ENCODE measurements at places on chromosomes 6 and 20.

DNA sequence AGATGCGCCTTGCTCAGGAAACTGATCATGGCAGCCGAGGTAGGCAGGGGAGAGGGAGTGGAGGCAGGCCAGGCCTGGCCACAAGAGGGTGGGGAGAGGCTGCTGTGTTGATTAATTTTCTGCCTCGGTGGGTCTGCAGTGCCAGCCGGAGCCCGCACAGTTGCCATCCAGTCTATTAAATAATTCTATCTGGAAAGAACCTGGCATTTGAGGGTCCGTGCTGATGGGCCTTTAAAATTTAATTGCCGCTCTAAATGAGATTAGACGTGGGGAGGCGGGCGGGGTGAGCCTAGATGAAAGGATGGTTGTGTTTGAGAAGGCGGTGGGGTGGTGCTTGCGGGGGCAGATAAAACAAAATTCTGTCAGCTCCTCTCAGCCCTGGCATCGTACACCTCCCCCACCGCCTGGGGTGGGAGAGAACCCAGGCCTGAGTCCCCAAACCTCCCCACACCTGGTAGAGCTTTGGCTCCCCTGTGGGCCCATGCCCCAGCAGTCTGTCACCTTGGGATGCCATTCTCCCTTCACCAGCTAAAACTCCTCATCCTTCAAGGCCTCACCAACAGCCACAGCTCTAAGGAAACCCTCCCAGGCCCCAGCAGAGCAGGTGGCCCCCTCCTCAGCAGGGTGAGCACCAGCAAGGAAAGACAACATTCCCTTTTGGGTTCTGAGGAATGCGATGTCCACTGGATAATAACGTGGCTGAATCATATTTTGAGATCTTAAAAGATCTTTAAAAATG lies 167.3 kb downstream of the GRM4 start:
- no peak for DNase-seq

GRCh38 chr6:158775832-158776231 lies 43.3 kb downstream of the EZR start:
- DNase-seq, result no peak

- DNase-seq, result no peak
Observed at GRCh38 chr6:75155631-75156030, 50.2 kb downstream of the COL12A1 start.

- no peak for DNase-seq
Observed at GRCh38 chr20:577167-577791, 32.8 kb downstream of the TCF15 start.

- no peak for DNase-seq
Observed at GRCh38 chr6:355373-356208, 36.0 kb upstream of the IRF4 start.

- DNase-seq, result no peak
Observed at GRCh38 chr6:53239526-53239925, 90.9 kb upstream of the GCM1 start.

GRCh38 chr6:83505356-83505755 lies 7.0 kb upstream of the PRSS35 start:
- DNase-seq, result no peak

DNA sequence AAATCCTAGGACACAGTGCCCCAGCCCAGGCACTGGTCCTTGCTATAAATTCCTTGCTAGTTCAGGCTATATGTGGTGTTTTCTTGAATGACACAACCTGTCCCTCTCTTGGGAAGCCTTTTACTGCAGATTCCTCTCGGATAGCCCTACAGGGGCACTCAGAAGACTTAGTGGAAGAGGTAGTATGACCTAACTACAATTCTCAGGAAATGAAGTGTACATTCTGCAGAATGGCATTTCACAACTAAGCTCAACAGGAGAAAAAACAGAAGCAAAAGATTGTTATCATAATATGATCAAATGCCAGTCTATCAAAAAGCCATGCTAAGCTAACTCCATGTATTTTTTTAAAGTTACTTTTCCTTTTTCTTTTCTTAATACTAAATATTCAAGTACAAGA lies 66.3 kb upstream of the FBXL4 start:
- peak; percentile 37 for DNase-seq

- peak; percentile 90 for DNase-seq
Observed at GRCh38 chr6:6654599-6655575, 66.4 kb downstream of the LY86 start.

GRCh38 chr6:135179920-135180541 lies 1.1 kb upstream of the MYB start:
- DNase-seq, result peak; percentile 6

- DNase-seq, result peak; percentile 96
Observed at GRCh38 chr6:89819336-89820130, at the start of gene MDN1. TSS of gene MDN1 (minus strand) at chr6:89819794. CDS start at chr6:89819607, 187 bp downstream.

DNA sequence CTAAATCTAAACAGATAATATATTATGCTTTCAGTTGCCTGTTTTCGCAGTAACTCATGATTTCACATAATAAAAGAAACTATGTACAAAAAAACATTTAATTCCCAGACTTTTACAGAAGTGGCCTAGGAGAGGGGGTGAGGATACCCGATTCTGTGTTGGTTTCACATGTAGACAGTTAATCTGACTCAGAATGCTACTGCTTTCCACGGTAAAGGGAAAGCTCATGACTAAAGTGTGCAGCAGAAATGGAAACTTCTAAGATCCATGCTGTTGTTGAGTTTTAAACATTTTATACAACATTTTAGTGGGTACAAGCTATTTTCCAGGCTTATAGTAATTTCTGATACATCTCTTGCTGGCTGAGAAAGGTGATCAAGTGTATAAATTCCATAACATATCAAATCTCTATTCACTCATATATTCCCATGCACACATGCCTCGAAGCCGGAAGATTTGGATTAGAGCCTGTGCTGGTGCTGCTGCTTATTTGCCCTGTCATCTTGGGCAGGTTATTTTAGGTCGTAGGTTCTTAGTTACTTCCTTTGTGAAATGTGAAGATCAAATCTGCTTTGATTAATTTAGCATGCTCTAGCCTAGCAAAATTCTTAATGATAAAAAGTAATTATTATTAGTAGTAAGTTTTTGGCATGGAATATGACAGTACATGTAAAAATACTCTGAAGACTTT lies 896.7 kb upstream of the MAP3K7 start:
- DNase-seq, result no peak

- DNase-seq, result peak; percentile 82
Observed at GRCh38 chr6:149897015-149897697, 757 bp downstream of the RAET1E start.

DNA sequence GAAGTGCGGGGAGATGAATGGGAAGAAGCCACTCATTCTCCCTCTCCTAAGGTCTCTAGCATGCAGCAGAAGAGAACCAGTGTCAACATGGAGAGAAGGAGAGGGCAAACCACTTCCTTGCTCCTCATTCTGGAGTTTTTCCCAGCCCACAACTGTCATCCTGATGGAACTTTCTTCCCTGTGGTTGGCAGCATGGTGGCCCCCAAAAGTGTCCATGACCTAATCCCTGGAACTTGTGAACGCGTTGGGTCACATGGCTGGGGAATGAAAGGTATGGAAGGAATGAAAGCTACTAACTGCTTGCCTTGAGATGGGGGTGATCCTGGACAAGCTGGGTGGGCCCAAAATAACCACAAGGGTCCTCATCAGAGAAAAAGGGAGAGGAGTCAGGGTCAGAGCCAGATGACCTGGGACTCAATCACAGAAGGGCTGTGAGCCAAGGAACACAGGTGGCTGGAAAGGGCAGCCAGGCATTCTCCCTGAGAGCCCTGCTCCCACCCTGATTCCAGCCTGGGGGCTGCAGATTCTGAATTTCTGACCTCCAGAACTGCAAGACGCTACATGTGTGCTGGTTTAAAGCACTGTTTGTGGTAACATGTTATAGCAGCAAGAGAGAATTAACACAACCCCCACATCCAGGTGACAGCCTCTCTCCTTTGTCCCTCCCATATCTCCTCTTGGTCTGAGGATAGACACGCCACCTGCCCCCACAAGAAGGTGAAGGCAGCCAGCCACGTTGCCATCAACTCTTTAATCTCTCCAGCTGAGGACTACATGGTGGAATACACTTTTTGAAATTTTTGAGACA lies 63.2 kb downstream of the PYGB start:
- DNase-seq, result peak; percentile 97

GRCh38 chr6:161010418-161010817 lies 18.8 kb downstream of the MAP3K4 start:
- DNase-seq, result peak; percentile 46

DNA sequence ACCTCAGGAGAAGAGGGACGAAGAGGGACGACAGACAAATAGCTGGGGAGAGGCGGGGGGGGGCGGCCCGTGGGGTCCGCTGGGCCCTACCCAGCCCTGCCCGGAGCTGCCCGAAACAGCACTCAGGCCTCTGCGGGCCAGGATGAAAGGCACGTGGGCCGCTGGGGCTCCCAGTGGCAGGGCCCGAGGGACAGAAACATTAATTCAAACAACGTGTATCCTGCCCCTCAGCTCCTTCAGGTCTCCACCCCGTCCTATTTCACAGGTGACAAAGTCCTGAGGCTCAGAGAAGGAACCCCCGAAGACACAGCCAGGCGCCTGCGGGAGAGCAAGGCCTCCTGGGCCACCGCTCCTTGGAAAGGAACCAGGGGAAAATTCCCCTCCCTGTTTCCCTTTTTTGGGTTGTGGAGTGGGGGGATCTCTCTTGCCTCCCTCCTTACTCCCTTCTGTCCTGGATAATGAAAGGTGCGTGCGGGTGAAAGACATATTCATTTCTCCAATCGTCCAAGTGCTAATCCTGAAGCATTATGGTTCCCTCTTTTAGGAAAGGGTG lies 93.3 kb downstream of the RNASET2 start:
- no peak for DNase-seq

DNA sequence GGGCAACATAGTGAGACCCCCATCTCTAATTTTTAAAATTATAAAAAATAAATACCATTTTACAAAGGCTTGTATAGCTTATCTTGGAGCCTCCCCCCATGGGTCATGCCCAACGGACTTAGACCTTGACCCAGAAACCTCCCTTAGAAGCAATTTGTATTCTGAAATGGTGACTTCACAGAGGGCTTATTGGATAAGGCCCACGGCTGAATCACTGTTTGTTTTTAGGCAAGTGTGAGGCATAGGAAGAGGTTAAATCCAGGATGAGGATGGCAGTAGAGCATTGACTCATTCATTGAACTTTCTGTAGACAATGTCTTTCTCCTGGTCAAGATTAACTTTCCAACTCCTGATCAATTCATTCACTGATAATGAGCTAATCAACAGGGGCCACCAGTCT lies 6.2 kb upstream of the SNAI1 start:
- peak; percentile 54 for DNase-seq

DNA sequence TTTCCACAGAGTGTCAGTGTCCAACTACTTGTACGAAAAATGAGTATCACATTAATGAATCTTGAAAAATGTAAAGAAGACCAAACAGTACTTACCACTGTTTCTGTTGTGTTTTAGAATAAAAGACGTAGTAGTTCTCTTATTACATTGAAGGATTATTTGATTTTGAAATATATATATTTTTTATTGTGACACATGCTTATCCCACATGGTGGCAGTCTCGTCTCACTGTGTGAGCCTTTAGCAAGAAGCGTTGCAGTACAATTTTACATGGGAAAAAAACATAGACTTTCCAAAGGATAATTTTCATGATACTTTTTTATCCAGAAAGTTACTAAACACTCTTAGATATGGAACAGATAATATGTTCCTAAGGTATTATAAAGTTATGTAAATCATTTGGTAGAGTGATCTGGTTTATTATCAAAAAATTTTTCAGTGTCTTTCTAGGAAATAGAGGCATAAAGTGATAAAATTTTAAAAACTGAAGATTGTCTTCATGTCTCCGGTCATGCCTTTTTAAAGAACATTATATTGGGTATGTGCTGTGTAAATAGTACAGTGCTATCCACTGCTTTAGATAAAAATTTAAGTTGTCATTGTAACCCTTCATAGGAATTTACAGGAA lies 117.5 kb upstream of the SAMD5 start:
- peak; percentile 40 for DNase-seq

GRCh38 chr6:11188161-11188915 lies 44.1 kb downstream of the NEDD9 start:
- peak; percentile 60 for DNase-seq

DNA sequence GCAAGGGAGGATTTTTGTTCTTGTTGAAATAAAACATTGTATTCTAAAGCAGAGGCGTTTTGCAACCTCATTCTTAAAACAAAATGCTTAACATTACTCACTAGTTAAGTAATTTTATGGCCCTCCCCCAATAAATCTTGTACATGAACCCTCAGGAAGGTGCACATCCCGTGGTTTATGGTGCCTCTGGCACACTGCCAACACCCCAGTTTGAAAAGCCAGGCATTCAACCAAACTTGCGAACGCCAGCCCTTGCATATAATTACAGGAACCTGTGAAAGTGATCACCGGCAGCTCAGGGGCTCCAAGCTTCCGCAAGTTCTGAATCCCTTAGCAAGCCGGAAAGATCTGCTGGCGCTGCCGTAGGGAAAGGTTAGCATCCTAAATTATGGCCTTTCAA lies 1109.0 kb upstream of the FLRT3 start:
- DNase-seq, result no peak

DNA sequence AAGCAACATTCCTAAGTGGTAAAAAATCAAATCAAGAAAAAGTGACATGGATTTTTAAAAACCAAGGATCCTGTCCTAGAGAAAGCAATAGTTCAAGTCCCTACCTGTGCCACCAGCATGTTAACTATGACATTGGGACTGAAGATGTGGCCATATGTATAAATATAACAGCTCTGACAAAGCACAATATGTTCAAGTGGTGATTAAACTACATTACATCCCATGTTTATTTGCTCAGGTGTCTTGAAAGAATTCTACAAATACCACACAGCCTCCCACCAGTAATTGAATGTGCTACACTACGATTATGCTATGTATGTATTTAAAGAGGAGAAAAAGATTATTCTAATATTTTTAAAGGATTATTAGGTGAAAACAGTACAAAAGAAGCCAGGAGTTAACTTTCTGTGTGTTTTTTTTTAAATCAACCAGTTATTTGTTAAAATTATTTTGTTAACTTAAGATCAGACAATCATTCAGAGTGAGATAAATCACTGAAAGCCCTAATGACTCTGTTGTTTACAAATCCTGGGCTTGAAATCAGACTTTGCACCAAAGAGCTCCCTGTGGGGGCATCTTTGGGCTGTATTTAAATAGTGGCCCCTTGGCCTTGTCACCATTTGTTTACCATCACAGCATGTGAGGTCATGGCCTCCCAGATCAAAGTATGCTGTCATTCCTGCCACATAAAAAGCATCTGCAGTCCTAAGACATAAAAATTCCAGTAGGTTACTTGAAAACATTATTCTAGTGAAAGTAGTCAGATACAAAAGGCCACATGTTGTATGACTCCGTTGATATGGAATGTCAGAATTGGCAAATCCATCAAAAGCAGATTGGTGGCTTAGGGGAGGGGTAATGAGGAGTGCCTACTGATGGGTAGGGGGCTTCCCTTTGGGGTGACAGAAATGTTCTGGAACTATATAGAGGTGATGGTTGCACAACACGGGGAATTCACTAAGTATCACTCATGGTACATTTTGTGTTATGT lies 17.1 kb downstream of the TTLL2 start:
- no peak for DNase-seq

- DNase-seq, result peak; percentile 15
Observed at GRCh38 chr20:258963-259362, 1.4 kb downstream of the DEFB132 start.

All from fibroblast of skin of back (primary cell).